ENCODE measurements at places on chromosomes 6 and 20. TPM values are rescaled to one million over a fixed set of nuclear protein-coding genes. Genes with fewer than 3 reads are reported as not detected.

Gene PTCRA
- total RNA-seq = not detected

DNA sequence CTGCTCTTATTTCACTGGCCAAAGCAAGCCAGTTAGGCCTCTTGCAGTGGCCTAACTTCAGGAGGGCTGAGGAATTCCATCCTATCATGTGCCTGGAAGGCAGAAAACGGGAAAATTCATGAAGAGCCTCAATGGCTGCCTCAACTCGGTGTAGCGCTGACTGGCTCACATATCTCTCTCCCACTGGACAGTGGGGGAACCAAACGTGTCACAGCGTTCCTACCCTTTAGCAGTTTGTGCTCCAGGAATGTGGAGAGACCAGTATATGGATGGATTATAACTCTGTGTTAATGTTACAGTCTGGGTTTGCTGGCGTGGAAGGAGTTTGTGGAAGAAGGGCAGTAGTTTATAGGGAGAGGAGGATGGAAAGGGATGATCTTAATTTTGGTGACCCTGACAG, 11.8 kb upstream of the C2 start:
- DNase-seq = no peak

Gene TRIM31
- total RNA-seq = not detected

Gene PIM1
- 82.6 TPM for total RNA-seq

DNA sequence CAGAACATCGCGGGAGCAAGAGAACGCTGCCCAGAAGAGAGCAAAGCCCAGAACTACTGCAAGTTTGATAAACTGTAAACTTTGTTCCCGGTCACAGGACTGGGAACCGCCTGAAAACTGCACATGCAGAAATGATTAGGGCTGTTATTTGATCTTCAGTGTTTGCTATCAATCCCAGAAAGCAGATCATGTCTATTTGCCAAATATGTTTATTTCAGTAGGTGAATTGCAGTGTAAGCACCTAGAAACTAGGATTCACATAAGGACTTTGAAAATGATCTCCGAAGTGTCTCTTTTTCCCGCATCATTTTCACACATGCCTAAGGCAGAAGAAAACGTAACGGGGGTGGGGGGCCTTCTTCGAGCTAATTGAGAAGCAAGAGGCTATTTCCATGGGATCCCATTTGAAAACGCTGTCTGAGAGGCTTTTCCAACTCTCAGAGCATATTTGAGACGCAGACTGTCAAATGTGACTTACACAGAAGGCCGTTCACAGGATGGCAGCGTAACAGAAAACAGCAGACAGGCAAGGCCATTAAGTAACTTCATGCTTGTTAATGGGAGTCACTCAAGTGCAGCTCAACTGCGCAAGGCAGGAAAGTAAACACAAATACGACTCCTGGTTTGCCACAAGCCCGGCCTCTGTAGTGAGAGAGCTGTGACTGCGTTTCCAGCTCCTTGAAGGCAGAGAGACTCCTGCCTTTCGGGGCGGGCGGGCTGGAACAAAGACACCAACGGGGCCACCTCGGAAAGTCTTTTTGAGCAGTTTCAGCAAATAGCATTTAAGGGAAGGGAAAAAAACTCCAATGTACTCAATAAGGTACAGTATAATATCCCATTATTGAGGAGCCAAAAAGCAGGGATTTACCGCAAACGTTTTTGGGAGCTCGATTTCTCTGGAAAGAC, 144.7 kb upstream of the ZNF217 start:
- DNase-seq = peak; percentile 83

Gene CDH4
- total RNA-seq = 2.2 TPM

- DNase-seq = no peak
These were observed 114.3 kb upstream of the SYNCRIP start for GRCh38 chr6:85756982-85757381.

GRCh38 chr20:24649787-24650490, 180.5 kb downstream of the SYNDIG1 start:
- DNase-seq = peak; percentile 15

DNA sequence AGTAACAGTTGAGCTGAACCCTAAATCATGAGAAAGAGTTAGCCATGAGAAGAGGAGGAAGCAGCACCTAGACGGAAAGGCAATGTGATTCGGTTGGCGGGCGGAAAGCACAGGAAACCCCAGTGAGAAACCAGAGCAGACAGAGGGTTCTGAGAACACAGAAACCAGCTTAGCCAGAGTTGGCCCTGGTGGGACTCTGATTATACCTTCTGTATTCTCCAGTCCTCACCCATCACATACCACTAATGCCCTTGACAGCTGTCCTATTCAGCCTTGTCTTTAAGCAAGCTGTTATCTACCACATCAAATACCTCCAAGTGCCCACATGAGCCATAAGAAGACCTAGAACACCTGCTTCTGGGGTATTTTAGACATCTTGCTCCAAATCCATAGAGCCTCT, 58.9 kb upstream of the LRRC1 start:
- DNase-seq = no peak

Gene SLC17A1
- total RNA-seq = not detected

DNA sequence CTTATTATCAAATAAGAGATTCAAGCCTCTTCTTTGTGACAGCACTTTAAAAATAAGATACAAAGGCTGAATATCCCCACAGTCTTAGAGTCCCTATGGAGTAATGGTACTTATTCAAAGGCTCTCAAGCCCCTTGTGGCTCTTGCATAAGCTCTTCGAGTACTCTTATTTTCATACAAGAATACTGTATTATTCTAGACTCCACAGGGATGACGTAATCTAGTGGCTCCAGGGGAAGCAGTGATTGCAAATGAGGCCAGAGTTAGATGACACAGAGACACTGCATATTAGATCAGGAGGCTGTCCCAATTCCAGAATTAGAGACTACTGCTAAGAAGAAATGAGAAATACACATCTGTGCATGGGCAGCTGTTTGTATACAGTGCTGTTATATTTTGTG, 1195.9 kb upstream of the MAP3K7 start:
- DNase-seq = no peak

GRCh38 chr6:37952027-37952426, 132.5 kb downstream of the ZFAND3 start:
- no peak for DNase-seq

DNA sequence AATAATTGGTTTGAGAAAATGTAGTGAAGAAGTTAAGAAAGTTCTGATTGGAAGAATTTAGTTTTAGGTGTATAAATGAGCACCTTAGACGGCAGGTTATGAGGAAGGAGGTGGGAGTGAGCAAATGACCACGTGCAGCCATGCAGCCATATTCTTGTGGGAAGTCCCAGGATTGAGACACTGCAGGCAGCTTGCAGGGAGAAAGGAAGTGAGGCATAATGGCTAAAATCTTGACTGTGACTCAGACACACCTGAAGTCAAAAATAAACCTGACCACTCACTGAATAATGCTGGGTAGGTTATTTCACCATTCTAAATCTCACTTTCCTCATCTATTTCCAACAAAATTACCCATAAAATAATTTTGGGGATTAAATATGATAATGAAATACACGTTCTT, 16.6 kb downstream of the DSE start:
- DNase-seq = no peak

- DNase-seq = no peak
These were observed 20.6 kb upstream of the ZBTB24 start for GRCh38 chr6:109503327-109504224.

DNA sequence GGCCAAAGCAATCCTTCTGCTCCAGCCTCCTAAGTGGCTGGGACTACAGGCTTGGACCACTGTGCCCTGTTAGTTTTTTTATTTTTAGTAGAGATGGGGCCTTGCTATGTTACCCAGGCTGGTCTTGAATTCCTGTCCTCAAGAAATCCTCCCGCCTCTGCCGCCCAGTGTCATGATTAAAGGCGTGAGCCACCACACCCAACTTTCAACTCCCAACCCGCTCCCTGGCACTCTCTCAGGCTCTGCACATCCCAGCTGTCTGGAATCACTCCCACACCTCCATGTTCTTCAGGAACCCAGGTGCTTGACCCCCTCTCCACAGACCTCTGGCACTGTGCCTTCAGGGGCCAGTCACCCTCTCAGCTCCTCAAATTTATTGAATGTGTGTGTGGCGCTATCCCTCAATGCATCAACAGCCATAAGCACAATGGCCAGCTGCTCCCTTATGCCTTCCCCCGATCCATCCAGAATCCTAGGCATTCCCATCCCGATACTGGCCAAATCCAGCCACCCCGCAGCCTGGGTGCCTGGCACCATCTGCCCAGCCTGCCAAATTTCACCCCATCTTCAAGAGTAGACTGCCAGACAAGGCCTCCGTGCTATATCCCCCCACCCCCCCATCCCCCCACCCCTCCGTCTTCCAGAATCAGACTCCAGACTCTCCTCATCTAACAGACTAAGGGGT, 647 bp upstream of the POU5F1 start:
- DNase-seq = no peak

- DNase-seq = no peak
These were observed 37.3 kb downstream of the SPDEF start for GRCh38 chr6:34518669-34519365.

- no peak for DNase-seq
These were observed 18.9 kb upstream of the SMIM29 start for GRCh38 chr6:34267746-34268145.

DNA sequence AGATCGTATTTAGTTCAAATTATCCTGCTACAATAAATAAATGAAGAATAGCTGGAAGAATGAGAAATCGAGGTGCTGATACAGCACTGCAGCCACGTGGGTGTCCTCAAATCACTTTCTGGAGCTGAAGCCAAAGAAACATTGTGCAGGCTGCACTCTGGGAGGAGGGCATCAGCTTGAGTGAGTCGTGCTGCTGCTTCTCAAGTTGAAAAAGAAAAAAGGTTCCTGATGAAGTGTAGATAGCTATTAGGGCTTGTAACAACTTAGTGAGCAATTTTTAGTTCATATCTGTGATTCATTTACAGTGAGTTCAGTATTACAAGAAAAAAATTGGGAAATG, 40.5 kb downstream of the DSE start:
- no peak for DNase-seq

GRCh38 chr6:95321126-95321525, 256.2 kb upstream of the MANEA start:
- DNase-seq = no peak

- no peak for DNase-seq
These were observed 42.0 kb downstream of the IRAK1BP1 start for GRCh38 chr6:78909391-78909790.

Measured in suprapubic skin (tissue), 4 donors.